ENCODE measurements at places on chromosomes 5 and 9.

DNA sequence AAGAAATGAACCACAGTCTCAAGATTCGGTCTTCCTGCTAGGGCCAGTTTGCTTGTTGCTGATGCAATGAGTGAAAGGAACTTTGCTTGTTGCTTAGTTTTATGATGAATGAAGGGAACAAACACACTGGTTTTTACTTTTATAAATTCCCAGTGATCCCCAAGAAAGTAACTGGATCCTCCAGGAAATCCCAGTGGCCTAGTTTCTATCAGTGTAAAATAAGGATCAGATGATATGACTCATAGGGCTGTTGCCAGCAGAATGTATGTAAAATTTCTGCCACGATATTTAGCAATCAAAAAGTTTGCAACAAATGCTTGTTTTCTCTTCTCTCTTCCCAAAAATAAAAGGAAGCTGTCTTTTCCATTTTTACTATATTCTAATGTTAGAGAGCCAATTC, 160.1 kb upstream of the CDKN2B start:
- no peak for DNase-seq

GRCh38 chr5:31889001-31889561, 250.2 kb downstream of the PDZD2 start:
- DNase-seq, result no peak

DNA sequence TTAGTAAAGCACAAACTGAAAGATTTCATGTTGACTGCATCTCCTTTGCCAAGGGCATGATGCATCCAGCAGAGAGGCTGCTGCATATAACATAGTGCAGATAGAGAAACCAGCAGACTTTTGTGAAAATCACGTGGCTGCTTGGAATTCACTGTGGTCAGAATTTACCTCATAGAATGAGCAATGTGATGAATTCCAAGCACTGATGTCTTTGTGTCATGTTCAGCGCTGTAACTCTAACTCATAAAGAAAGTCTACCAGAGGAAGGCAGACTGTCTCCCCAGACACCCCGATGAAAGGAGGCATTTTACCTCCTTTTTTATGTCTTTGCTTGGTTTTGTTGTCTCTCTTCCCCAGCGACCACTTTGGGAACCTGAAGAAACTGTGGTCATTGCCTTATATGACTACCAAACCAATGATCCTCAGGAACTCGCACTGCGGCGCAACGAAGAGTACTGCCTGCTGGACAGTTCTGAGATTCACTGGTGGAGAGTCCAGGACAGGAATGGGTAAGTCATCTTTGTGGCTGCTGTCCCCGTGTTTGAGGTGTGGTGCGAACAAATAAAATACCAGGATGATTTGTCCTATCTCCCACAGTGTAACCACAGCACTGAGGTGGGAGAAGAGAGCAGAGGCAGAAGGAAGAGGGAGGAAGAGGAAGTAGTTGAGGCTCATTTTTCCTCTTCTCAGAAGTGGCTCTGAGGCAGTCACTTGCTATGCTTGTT, 42.0 kb downstream of the ITK start:
- DNase-seq, result no peak

DNA sequence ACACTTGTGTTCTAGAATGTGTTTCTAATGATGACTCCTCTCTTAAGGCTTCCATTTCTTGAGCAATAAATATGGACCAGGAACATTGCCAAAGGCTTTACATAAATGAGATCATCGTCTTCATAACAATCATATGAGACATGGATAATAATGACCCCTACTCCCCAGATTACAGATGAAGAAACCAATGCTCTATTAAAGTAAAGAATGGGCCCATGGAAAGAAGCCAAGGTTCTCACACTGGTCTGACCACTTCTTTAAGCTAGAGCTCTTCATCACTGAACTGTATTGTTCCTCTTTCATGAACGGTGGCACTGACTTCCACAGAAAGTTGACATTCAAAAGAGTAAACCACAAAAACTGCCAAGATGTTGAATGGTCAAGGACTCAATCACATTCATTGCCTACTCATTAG, 65.3 kb downstream of the MARCHF3 start:
- no peak for DNase-seq

DNA sequence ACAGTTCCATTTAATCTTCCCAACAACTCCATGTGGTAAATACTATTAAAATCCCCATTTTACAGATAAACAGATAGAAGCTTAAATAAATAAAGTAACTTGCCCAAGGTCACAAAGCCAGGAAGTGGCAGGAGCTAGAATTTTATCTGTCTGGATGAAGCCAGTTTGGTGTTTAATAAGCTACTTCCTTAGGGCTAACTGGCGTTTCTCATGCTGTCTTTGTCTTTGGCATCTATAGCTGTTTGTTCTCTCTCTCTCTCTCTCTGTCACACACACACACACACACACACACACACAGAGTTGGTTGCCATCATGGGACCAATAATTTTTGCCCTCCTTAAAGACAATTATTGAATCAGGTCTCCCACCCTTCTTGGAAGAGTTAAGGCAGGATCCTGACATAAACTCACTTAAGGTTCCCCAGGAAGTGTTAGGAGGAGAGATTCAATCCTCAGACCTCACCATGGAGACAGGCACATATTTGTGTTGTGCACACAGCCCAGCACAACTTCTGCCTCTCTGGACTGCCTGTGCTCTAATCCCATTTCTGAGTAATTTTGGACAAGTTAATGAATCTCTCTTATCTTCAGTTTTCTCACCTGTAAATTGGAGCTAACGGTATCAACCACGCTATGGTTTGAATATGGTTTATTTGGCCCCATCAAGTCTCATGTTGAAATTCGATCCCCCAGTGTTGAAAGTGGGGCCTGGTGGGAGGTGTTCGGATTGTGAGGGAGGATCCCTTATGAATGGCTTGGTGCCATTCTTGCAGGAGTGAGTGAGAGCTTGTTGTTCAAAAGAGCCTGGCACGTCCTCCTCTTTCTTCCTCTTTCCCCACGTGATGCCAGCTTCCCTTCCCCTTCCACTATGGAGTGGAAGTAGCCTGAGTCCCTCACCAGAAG, 8.3 kb upstream of the ADRA1B start:
- no peak for DNase-seq

GRCh38 chr5:179222246-179223017, 122.8 kb downstream of the ADAMTS2 start:
- DNase-seq, result no peak

- DNase-seq, result no peak
These were observed at the start of gene SHOC1 for GRCh38 chr9:111794835-111795556. SHOC1 (minus strand) TSS chr9:111794937; CDS start chr9:111791418, 3,519 bp downstream.

- DNase-seq, result no peak
These were observed 80.9 kb downstream of the ALDH7A1 start for GRCh38 chr5:126514131-126514557.

GRCh38 chr5:132469380-132470009, 21.1 kb downstream of the IRF1 start:
- no peak for DNase-seq

GRCh38 chr9:27437652-27438373, 86.3 kb upstream of the IFNK start:
- DNase-seq, result no peak

DNA sequence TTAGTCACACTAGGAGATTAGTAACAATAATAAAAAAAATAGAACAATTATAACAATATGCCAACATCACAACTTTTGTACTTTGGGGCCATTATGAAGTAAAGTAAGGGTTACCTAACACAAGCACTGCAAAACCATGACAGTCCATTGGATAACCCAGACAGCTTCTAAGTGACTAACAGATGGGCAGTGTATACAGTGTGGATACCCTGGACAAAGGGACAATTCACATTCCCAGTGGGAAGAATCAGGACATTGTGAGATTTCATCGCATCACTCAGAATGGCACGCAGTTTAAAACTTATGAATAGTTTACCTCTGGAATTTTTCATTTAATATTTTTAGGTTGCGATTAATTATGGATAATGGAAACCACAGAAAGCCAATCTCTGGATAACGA, 45.6 kb upstream of the JADE2 start:
- DNase-seq, result no peak

DNA sequence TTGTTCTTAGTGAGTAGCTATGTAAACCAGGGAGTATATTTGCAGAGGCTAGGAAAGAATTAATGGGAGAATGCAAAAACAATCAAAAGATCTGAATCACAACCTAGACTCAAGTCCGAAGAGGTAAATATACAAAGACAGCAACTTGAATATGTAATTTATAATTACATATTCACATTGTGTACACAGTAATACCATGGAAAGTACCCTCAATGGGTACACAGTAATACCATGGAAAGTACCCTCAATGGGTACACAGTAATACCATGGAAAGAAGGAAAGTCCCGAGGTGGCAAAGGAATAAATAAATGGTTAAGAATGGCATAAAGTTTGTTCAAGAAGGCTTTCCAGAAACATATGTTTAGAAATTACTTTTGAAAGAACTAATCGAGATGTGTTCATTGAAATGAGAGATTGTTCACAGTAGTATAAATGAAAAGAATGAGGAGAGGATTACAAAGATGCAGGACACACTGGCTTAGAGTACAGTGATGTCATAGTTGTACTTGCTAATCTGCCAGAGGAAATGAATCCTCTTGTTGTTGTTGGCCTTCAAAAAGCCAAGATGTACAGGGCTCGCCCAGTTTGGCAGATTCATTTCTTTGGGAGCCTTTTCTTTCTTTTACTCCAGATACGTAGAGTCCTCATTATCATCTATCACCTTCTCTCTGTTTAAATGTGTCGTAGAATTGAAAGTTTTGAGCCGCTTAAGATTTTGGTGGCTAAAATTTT, 116.0 kb downstream of the UNC13B start:
- no peak for DNase-seq

DNA sequence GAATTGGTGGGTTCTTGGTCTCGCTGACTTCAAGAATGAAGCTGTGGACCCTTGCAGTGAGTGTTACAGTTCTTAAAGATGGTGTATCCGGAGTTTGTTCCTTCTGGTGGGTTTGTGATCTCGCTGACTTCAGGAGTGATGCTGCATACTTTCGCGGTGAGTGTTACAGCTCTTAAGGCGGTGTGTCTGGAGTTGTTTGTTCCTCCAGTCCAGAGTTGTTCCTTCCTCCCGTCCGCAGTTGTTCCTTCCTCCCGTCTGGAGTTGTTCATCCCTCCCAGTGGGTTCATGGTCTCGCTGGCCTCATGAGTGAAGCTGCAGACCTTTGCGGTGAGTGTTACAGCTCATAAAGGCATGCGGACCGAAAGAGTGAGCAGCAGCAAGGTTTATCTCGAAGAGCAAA, 159.6 kb upstream of the ADAMTSL1 start:
- DNase-seq, result no peak

DNA sequence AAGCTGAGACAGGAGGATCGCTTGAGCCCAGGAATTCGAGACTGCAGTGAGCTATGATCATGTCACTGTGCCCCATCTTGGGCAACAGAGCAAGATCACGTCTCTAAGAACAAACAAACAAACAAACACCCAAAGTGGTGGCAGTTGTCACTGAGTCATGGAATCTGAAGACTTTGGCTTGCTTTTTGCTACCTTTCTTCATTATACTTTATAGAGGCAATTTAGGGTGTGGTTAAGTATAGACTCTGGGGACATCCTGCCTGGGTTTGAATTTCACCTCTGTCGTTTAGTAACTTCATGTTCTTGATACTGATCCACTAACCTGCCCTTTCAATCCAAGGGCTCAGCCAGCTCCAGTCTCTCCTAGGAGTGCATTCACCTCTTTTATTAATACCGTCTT, 13.0 kb upstream of the HOMER1 start:
- DNase-seq, result no peak

DNA sequence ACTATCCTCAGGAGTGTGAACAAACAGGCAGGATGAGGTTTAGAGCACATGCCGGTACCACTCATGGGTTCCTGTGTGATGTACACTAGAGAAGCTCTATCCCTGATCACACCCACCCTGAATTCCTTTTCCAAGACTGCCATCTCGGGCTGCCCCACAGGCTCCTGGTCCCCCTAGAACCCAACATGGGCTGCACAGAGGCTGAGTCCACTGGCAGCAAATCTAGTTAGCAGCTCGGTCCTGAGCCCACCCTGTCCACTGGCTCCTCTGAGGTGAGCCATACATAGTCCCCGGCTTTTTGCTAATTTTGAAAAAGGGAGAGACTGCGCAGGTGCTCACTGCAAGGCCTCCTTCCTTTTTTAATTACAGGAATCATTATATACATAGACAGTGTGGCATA, 227.0 kb downstream of the FSTL4 start:
- no peak for DNase-seq

DNA sequence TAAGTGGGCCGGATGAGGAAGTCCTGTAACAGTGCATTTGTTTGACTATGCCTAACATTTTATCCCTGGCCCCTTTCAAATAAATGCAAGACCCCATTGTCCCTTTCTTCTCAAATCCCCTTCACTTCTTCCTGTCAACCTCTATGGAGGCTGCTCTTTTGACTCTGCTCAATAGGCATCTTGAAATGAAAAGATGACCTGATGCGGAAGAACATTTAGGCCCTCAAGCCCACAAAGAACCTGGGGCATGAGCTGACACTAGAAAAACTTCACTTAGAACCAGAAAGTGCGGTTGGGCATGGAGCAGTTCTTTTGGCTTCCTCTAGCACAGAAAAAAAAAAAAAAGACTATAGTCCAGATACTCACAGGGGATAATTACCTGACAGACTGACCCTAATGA, 1434.7 kb upstream of the WWC1 start:
- no peak for DNase-seq

- DNase-seq, result no peak
These were observed 251.3 kb upstream of the DAP start for GRCh38 chr5:11012295-11012694.

GRCh38 chr5:142016556-142016955, 3.7 kb upstream of the GNPDA1 start:
- no peak for DNase-seq

DNA sequence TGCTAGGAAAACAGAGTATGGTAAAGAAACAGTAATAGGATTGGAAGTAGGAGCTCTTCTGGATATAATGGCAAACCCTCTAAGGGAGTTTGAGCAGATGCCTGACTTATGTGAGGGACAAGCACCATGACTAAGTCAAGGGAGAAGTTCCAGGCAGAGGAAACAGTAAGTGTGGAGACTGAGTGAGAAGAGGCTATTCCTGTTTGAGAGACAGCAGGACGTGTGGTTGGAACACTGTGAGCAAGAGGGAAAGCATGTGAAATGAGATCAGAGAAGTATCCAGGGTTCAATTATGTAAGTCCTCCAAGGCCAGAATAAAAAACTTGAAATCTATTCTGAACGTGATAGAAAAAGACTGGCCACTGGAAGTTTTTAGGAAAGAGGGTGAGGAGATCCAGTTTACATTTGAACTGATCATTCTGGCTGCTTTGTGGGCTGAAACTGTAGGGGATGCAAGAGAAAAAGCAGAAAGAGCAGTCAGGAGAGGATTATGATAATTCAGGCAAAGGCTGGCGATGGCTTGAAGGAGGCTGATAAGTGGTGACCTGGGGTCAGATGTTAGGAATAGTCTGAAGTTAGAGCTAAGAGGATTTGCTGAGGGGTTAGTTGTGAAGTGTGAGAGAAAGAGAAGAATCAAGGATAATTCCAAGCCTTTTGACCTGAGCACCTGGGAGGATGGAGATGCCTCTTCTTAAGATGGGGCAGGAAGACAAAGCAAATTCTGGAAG, 19.2 kb downstream of the DMAC1 start:
- DNase-seq, result no peak

Data from T-helper 1 cell (primary cell).